Esophagus squamous epithelium (tissue), 5 donors: ENCODE measurements at places on chromosomes 16 and 17.

DNA sequence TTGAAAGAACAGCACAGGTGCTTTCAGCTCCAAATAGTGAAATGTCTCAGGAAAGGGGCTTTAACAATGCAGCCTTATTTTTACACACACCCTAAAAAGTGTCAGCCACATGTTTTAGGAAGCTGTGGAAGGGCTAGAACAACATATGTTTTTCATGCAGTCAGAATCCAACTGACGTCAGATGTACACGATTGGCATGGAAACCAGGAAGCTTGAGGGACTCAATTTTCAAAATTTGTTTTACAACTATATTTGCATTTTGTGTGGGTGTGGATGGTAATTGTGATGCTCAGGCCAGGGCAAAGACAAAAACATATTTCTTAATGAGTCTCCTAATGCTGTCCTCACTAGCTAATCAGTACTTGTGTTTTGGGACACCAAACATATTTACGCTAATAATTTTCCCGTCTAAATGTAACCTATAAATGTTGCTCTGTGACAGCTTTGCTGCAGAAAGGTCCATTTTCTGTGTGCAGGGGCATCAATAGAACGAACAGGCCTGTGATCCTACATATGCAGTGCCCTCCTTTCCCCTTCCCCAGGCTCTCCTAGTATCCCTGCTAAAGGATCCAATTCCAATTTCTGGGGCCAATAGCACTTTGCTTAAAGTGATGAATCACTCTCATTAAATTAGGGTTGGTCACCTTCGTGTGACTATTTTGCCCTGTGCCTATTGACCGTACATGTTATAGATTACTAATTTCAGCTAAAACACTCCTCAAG, 434.0 kb upstream of the CDH5 start:
- no peak for DNase-seq
- no peaks in the 10 kb centered on the region for H3K27me3 ChIP-seq
- no peaks in the 10 kb centered on the region for H3K36me3 ChIP-seq
- H3K4me3 ChIP-seq: no peak overlapping the region
- H3K27ac ChIP-seq: no peak overlapping the region

DNA sequence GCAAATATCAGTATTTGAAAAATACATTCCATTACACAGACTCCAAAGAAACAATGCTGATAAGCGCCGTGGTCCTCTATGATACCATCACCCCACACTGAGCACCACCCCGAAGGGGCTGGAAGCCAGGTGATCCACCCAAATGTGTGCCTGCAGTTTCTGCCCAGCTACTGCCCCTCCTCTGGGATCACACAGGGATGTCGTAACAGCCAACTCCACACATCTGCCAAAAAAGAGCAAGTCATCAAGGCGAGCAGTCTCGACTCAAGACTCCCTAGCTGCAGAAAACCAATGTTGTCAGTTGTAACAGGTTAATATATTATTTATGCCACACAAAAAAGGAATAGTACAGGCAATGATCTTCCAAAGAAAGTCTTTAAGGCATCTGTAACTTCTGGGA, 21.0 kb downstream of the CYB5D2 start:
- no peaks in the 10 kb centered on the region for H3K27me3 ChIP-seq
- DNase-seq: no peak
- H3K4me1 ChIP-seq: peaks cover 26% of the 10 kb centered on the region
- H3K4me3 ChIP-seq: no peak overlapping the region

GRCh38 chr17:55887531-55887930, 136.7 kb downstream of the PCTP start:
- no peaks in the 10 kb centered on the region for H3K36me3 ChIP-seq
- H3K27me3 ChIP-seq: no peaks in the 10 kb centered on the region
- no peaks in the 10 kb centered on the region for H3K4me1 ChIP-seq
- DNase-seq: no peak

GRCh38 chr17:63262751-63263476, 183.2 kb downstream of the CYB561 start:
- no peaks in the 10 kb centered on the region for H3K4me1 ChIP-seq
- no peaks in the 10 kb centered on the region for H3K36me3 ChIP-seq
- H3K4me3 ChIP-seq: no peak overlapping the region

- no peak overlapping the region for H3K27ac ChIP-seq
- H3K4me3 ChIP-seq: no peak overlapping the region
- H3K4me1 ChIP-seq: peaks cover 10% of the 10 kb centered on the region
- no peak for DNase-seq
- H3K36me3 ChIP-seq: no peaks in the 10 kb centered on the region
Observed at GRCh38 chr17:35747540-35748017, 5.5 kb downstream of the GAS2L2 start.
